ENCODE measurements at places on chromosomes 16 and 17.
A peak's percentile ranks its signal among the peaks of the same experiment; 100 is the strongest.

DNA sequence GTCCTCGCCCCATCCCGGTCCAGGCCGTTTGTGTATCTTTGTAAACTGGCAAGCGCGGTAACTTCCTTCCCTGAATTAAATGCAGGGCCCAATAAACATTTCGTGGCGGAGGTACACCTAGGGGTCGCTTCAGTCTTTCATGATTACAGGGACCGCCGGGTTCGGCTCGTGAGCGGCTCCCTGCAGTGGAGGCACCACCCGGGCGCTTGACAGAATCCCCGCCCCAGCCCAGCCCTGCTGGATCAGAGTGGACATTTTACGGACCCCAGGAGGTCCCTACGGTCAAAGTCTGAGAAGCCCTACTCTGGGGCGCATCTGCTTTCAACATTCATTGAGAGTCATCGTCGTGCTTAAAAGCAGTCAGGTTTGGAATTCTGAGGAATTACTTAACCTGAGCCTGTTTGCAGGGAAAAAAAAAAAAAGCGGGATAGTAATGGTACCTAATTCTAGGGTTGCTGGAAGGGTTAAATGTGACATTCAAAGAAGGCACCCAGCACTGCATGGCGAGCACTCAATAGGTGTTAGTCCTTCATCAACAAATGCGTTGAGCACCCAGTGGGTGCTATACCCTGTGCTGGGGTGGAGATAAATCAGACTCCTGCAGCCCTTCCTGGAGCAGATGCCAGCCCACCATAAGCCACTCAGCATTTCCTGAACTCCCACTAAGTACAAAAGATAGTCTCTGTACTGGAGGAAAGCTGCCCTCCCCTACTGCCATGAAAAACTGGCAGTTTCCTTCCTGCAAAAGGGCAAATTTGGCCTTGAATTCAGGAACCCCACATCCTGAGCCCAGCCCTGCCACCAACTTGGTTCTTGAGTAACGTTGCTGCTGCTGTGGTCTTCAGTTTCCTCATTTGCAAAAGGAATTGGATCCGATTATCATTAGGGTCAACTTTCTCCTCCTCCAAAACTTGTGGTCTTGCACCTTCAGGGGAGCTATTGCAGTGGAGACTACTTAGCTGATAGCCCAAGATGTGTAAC is 658 bp upstream of the DUSP3 start:
- DNase-seq = peak; percentile 48

DNA sequence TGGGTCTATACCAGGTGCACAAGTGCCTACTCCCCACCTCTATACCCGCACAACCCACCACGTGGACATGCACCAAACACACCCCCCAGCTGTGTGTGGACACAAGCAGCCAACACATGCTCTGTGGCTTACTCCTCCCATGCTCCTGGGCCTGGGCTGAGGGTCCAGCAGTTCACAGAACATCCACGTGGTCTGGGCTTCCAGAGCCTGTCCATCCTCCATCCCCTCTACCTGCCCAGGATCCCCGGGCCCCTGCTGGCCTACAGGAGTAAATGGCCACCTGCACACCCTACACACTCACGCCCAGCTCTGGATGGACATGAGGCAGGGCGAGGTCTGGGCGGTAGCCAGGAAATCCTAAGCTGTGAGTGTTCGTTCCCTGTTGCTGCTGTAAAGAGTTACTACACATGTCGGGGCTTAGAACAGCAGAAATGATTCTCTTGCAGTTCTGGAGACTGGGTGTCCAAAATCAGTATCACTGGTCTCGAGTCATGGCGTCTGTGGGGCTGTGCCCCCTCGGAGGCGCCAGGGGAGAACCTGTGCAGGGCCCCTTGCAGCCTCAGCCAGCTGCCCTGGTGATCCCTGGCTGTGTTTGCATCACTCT is 15.0 kb upstream of the RAI1 start:
- DNase-seq = no peak

- no peak for DNase-seq
Observed at GRCh38 chr16:30551781-30552180, 6.4 kb downstream of the ZNF764 start.

GRCh38 chr16:86791287-86792035 is 213.1 kb downstream of the FOXL1 start:
- DNase-seq = no peak

DNA sequence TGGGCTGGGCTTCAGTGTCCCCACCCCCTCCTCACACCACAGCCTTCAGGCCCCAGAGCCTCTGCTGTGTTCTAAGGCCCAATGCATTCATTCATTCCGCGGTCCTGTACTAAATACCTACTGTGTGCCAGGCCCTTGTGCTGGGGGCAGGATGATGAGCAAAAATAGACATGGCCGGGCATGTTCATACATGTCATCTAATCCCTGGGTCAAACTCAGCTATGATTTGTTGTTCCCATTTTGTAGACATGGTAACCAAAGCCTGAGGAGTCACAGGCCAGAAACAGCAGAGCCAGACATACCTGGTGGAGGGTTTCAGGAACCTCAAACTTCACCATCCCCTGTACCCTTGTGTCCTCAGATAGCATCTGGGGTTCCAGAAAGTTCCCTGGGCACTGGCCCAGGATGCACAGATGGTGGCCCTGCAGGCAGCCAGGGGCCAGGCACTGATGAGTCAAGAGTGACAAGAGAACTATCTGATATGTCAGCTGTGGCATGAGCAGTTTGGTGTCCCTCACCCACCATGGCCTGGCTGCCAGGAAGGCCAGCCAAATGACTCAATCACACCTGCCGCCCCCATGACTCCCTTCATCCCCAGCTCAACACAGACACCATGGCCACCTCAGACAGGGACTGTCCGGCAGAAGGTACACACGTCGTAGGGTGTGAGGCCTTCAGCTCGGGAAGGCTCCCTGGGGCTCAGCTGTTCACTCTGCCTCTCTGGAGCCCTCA is 2.7 kb upstream of the RRAD start:
- DNase-seq = no peak

GRCh38 chr16:67873435-67874370 is 851 bp downstream of the EDC4 start:
- DNase-seq = no peak

DNA sequence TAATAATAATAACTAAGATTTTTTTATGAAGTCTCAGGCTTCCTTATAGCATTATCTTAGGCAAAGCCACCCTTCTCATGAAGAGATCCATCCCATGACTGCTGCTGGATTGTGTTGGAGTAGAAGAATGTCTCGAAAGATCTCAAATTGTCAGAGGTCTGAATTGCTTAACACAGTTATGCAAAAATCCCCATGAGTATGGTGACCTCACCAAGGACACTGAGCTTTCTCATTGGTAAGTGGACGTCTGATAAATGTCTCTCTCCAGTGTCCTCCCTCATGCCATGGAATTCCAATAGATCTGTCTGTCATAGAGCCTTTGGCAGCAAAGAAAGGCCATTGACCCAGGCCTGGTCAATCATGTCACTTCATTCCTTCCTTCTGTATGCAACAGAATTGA is 264.5 kb downstream of the CDH11 start:
- DNase-seq = no peak

DNA sequence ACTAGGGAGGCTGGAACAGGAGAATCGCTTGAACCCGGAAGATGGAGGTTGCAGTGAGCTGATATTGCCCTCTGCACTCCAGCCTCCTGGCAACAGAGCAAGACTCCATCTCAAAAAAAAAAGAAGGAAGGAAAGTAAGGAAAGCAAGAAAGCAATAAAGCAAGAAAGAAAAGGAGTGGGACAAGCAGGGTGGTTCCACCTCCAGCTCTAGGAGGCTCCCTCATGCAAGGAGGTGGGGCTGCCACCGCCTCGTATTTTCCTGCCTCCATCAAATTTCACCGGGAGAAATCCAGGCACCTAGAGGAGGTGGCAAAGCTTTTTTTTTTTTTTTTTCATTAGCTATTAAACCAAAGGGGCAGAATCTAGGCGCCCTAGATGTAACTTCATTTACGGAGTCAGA is 1.0 kb downstream of the CYB561 start:
- no peak for DNase-seq

GRCh38 chr17:62703261-62703775 is 75.8 kb downstream of the MRC2 start:
- no peak for DNase-seq

GRCh38 chr16:35173295-35173694 is 1713.9 kb downstream of the TP53TG3F start:
- no peak for DNase-seq

Data from neuronal stem cell (in vitro differentiated cells).